ENCODE measurements at places on chromosomes 6 and 20. TPM values are rescaled to one million over a fixed set of nuclear protein-coding genes. Genes with fewer than 3 reads are reported as not detected.

- H3K36me3 ChIP-seq: no peaks in the 10 kb centered on the region
- no peak for DNase-seq
- H3K4me3 ChIP-seq: no peak overlapping the region
- H3K27me3 ChIP-seq: no peaks in the 10 kb centered on the region
- H3K4me1 ChIP-seq: peaks cover 9% of the 10 kb centered on the region
- no peak overlapping the region for H3K27ac ChIP-seq
These were observed 218.4 kb downstream of the HIVEP2 start for GRCh38 chr6:142726616-142727015.

GRCh38 chr20:13101706-13102105 is 92.9 kb downstream of the SPTLC3 start:
- no peaks in the 10 kb centered on the region for H3K27me3 ChIP-seq
- no peak overlapping the region for H3K27ac ChIP-seq
- no peak overlapping the region for H3K4me3 ChIP-seq

DNA sequence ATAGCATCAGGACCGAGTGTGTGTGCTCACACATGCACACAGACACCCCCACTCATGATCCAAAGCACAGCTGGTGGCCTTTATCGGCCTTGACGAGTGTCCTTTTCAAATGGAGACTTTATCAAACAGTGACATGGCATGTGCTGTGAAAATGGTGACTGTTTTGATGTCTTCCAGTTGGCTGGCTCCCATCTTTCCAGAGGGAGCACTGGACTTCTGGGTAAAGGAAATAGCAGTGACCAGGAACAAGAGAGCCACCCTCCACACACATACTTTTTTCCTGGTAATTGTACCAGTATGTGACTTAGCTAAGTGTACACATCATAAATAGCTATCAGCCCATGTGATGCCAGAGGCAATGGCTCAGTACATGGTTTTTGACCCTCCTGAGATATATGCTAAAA is 52.7 kb downstream of the ZDHHC14 start:
- peaks cover 19% of the 10 kb centered on the region for H3K4me1 ChIP-seq
- H3K36me3 ChIP-seq: no peaks in the 10 kb centered on the region
- no peak for DNase-seq
- H3K4me3 ChIP-seq: no peak overlapping the region
- no peak overlapping the region for H3K27ac ChIP-seq

The IPCEF1 gene
- total RNA-seq: 1.6 TPM

The RIPOR2 gene
- 4.4 TPM for total RNA-seq

The MRAP2 gene
- total RNA-seq: 0.17 TPM

GRCh38 chr6:87366899-87367298 is 22.3 kb downstream of the C6orf163 start:
- no peak overlapping the region for H3K4me3 ChIP-seq
- H3K27ac ChIP-seq: no peak overlapping the region
- no peaks in the 10 kb centered on the region for H3K27me3 ChIP-seq
- no peak for DNase-seq
- H3K36me3 ChIP-seq: no peaks in the 10 kb centered on the region

Data from esophagus muscularis mucosa (tissue), 4 donors.